Stimulated activated CD4-positive, alpha-beta T cell treated with anti-CD3 and anti-CD28 coated beads, Interleukin-2, amount 100 ng/mL, for 24 hours (primary cell): ENCODE measurements at places on chromosomes 2 and 18.

DNA sequence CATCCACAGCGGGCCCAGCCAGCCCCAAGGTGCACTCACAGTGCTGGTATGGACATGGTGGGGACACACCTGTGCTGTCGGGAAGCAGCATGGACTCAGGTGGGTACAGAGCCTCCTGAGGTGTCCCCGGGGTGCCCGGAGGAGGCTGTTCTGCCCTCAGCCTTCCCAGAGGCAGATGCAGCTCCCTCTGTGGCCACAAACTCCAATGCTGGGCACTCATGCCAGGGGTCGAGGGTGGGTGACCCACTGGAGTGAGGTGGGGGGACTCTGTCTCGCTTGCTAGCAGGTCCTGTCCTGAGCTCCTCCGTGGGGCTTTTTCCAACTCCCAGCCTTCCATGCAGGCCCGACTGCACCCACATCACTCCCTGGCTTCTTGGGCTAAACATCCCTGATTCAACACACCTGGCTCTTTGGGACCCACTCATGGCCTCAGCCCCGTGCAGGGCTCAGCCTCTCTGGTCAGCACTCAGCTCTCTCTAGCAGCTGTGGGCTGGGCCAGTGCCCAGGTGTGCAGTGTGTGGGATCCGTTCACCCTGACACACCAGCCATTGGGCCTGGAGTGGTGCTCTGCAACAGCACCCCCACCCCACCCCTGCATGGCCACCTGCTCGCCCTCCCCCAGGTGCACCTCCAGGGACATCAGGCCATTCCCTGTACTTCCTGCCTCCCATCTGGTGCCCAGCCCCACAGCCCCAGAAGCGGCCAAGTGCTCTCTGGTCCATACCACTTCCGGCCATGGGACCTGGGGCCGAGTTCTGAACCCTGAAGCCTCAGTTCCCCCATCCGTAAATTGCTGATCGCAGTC, 16.0 kb downstream of the RAMP1 start:
- no peak for DNase-seq

DNA sequence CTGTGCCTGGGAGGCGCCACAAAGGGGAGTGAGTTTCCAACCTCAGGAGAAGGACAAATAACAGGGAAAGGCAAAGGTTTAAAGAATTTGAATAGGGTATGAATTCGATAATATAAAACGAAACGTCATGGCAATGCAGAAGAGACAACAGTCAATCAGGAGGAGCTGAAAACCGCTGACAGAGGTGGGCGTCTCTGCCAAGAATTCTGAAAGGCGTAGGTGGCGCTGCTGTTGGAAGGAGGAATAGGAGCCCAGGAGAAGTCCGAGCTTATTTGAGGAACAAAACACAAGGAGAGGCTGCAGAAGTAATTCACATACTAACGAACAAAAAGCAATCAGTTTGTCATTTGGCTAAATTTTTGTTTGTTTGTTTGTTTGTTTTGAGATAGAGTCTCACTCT, 485.8 kb upstream of the POU3F3 start:
- DNase-seq = no peak

DNA sequence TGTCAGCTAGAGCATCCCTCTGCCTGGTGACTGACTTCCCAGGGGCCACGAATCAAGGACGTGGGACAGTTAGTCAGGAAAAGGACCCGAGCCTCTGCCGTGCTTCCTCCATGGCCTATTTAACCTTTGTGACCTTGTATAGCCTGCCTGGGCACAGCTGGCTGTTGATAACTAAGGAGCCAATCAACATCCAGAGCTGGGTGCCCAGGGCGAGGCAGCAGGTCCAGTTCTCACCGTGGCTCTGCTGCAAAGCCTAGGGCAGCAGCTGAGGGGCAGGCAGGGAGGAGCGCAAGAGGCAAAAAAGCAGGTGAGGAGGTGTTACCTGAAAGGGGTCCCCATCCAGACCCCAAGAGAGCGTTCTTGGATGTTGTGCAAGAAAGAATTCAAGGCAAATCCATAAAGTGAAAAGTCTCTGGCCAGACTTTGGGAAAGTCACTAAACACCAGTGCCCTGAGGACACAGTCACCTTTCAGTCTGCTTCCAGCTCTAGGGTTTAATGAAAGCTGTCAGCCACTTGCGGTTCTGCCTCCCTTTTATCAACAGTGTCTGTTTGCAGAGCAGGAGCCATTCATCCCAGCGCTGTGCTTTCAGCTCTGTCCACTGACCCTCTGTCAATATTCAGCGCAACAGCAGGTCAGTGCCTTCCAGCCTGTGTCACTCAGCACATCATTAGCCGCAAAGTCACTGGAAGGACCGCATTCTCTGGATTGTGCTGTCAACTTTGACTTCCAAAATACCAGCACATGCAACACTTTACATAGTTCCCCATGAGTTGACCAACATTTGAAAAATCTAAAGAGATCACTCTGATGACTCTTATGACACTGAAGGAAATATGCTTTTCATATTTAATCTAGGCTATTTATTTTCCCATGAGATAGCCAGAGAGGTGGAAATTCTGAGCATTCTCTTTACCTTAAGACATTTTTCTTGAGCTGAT, 38.6 kb upstream of the ASAP2 start:
- DNase-seq = no peak

- DNase-seq = no peak
Measured at GRCh38 chr18:79494936-79495335, 99.2 kb downstream of the NFATC1 start.

DNA sequence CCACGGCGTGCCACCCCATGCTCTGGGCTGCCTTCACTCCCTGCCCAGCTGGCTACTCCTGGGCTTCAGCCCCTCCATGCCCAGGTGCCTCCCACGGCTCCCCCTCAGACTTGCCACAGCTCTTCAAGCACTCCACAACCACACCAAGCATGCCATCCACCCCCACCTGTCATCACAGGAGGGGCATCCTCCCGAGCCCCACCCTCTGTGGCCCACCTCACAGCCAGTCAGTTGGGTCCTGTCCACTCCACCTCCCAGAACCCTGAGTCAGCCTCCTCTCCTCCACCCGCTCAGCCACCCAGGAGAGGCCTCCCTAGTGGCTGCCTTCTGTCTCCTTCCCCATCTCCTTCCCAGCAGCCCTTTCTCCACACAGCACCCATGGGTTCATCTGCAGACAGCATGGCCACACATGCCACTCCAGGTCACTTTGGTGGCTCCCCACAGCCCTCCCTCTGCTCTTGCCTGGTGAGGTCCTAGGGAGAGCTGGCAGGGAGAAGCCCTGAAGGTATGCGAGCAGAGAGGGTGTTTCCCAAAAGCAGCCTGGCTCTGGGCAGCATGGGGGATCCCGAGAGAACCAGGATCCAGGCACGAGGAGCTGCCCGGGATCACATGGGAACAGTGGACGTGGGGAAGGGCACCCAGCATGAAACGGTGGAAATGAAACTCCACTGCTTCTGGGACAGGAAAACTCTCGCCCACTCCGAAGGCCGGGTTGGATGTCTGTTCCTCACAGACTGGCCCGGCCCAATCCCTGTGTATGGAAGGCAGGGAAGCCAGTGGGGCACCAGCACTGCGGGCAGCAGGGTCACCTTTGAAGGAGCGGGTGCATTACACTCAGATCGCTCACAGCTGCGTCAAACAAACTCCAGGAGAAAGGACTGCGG, 2.7 kb downstream of the LIMS2 start:
- DNase-seq = no peak

DNA sequence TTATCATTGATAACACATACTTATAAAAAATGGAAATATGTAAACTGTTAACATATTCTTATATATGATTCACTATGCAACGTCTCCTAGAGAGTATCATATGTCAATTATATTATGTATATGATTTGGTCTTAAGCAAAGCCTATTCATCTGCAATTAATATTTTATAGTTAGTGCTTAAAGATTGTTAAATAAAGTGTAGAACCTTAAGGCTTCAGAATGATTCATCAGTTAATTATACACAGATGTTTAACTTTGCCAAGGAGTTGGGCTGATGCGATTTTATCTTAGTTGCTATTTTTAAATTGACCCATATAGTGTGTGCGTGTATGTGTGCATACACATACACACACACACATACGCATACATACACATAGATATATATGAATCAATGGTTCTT, 323.1 kb downstream of the RBM43 start:
- DNase-seq = no peak
